ENCODE measurements at places on chromosomes 7 and 10.

GRCh38 chr10:69710008-69710888, 80.2 kb downstream of the FAM241B start:
- DNase-seq, result no peak

GRCh38 chr7:128025819-128026218, 5.4 kb downstream of the LRRC4 start:
- DNase-seq, result no peak

GRCh38 chr10:17981766-17982380, 30.2 kb downstream of the SLC39A12 start:
- peak; percentile 82 for DNase-seq

DNA sequence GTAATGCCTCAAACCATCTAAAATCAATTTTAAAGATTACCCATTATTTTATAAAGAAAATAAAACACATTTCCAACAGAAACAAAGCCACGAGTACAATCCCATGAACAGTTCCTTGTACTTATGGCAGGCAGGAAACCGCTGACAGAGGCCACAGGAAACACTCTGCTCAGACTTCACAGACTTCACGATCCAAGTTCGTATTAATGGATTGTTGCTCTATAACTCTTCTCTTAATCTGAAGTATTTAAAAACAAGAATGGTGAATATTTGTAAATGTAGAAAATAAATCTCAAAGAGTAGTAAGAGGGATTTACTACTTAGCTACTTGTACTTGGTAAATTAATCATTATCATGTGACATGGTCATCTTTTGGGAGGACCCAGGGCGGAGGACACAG, 78.3 kb downstream of the SNX10 start:
- no peak for DNase-seq

- DNase-seq, result no peak
These were observed 107.6 kb downstream of the NEURL1 start for GRCh38 chr10:103600956-103601569.

DNA sequence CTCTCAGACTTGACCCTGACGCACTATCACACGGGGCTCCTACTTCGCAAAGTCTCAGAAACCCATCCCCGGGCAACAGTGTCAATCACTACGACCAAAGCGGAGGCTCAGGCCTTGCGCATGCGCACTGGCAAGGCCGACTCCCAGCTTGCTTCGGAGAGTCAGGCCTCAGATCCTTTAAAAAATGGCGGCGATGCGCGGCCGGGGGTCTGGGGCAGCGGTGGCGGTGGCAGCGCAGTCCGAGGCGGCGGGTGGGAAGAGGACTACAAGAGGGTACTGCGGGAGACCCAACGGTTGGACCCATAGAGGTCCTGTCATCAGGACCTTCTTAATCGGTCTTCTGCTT, 196.9 kb downstream of the ZNF716 start:
- no peak for DNase-seq

GRCh38 chr7:114874170-114874569, 47.7 kb upstream of the MDFIC start:
- no peak for DNase-seq

- peak; percentile 46 for DNase-seq
These were observed 8.6 kb upstream of the CRYGN start for GRCh38 chr7:151448261-151449252.

DNA sequence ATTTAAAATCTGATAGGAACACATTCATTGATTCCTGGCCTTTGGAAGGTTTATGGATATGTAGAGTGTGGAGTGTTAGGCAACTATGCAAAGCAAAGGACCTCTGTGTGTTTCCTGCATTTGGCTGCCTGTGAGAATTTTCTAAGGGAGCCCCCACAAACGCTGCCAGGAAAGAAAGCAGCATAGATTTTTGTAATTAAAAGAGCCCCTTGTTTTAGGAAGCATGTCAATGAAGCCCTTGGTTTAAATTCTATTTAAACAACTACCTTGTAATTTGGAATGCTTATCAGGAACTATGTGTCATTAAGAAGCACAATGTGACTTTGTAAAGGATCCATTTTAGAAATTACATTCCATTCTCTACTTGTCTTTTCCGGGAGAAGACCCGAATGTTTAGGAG, 742.5 kb downstream of the NXPH1 start:
- DNase-seq, result no peak

DNA sequence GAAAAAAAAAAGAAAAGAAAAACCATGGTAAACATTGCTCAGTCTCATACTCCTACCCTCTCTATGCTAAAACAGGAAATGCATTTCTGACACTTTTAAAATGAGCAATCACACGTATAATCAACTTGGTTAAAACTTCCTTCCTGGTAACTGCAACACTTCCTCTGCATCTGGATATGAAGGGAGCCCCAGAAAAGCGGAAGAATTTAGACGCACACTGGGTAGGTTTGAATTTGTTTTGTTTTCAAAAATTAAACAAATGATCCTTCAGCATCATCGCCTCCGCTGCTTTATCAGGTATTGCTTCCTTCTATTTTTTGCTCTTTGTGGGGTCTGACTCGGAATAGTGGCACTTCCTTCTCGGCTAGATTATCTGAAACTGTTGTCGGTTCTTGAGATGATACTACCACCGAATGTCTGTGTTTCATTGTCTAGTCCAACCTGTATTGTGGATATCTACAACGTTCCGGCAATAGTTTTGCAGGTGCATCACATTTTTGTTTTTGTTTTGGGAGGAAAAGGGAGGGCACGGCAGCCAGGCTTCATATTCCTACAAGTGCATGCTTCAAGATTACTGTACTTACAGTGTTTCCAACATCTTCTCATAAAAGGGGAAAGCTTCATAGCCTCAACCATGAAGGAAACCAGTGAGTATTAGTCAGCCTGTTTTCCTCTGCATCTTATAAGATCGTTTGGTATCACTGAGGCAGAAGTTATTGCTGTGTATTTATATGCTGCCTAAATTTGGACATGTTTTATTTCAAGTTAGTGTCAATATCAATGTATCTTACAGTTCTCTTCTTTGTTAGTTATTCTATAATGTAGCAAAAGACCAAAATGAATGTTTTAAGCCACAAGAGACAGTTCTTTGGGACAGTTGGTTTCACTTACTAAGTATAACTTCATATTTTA, at the start of gene PIK3CG:
Gene PIK3CG, plus strand, starts transcription at position 153 of the 912 bp plus-strand sequence. CDS start 2,280 bp downstream, outside the sequence.
- DNase-seq, result no peak

DNA sequence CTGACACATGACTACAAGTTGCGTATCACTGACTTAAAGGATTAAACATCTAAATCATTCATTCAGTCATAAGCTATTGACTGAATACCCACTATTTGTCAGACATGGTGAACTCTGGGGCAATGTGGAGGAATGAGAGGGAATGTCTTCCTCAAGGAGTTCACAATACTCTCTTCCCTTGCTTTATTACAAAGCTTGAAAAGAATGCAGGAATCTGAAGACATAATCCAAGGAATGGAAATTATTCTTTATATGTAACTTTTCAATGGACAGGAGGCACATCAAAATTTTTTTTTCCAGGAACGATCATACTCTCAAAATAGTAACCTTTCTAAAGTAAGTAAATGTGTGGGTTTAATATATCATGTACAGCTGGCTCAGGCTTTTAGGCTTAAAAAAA, 111.9 kb downstream of the ATXN7L1 start:
- DNase-seq, result peak; percentile 43

GRCh38 chr7:18515067-18515466, 19.5 kb downstream of the HDAC9 start:
- DNase-seq, result peak; percentile 54

- DNase-seq, result no peak
These were observed 192.9 kb upstream of the PLXDC2 start for GRCh38 chr10:19623321-19623720.

GRCh38 chr7:141754939-141755338, 9.0 kb upstream of the TAS2R3 start:
- peak; percentile 9 for DNase-seq

GRCh38 chr10:116105264-116105663, 167.7 kb downstream of the GFRA1 start:
- no peak for DNase-seq

- peak; percentile 96 for DNase-seq
These were observed 45.5 kb downstream of the MYOF start for GRCh38 chr10:93436591-93437085.

DNA sequence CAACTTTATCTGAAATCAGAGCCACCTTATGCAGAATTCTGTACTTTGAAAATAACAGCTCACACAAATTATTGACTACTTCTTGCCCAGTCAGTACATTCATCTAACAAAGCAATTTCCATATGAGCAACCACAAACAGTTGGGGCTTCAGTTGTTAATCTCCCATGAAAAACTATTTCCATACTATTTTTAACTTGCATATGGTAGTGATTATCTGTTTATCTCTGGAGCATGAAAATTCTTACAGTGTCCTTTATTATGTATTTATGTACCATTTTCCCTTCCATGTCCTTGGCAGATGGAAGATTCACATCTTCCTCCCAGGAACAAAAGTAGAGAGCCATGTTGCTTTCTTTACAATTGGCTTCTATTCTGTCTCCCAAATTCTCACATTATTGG, 285.7 kb downstream of the CRPPA start:
- DNase-seq, result peak; percentile 38

DNA sequence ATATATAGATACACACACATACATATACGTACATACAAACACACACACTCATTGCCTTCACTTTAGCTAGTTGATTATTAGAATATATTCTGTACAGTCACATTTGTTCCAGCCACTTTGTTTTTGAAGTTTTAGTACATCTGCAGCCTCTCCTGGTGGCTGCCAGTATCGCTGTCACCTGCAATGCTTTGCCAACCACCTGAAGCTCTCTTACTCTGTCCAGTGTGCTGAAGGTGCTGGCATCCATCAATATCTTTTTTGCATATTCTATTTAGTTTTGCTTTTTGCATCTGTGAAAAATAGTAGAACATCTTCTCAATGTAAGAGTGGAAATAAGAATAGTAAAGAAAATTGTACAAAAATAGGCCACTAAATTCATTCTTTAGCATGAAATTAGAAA, 388.6 kb downstream of the EXOC4 start:
- DNase-seq, result no peak

GRCh38 chr7:51278797-51279196, 37.8 kb downstream of the COBL start:
- no peak for DNase-seq

- DNase-seq, result no peak
These were observed 78.6 kb upstream of the ZNF479 start for GRCh38 chr7:57210871-57211270.

DNA sequence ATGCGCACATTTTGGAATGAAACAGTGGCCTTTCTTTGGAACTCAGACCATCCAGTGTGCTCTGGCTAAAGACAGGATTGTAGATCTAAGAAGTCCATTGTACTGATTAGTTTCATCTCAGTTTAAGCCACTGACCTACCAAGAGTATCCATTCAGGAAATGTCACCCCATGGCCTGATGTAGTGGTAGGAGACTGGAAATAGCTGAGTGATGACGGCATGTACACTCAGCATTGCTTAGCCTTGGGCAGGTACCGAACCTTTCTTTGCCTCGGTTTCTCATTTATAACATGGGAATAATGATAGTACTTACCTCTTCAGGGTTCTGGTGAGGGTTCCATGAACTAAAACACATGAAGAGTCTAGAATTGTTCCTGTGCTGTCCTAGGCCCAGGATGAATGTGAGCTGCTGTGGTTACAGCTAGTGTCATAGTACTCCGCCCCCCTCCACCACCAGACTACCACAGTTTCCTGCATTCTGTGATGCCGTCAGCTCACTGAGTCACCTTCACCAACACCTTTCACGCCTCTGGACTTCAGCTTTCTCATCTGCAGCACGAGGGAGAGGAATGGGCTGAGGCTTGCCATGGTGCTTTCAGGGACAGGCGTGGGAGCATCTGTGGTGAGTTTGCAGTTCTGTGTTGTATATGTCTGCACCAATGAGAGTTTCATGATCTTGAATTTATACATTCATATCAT, 484.0 kb upstream of the GALNT17 start:
- peak; percentile 59 for DNase-seq

DNA sequence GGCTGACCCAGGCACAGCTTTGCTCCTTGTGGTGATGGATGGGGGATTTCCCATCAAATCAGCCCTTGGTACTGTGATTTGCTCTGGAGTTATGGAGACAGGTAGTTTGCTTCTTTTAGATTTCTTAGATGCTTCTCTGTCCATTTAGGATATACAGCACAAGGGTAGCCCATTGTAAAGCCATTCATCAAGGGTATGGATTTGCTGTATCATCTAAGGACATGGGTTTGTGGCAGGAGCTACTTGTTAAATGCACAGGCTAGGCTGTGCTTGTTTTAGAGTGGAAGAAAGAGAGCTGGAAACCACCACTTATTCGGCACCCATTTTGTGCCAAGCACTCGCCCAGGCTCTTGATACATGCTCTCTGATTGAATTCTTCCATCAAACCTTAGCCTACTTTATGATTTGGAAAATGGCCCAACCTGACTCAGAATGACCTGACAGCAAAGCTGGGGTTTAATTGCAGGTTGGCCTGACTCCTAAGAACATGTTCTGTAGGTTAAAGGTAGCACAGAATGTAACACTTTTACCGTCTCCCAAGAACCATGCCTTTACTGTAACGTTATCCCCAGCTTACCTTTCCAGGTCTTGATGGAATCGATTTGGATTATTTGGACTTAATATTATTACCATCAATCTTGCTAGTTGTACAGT, 168.0 kb downstream of the SNX10 start:
- no peak for DNase-seq

DNA sequence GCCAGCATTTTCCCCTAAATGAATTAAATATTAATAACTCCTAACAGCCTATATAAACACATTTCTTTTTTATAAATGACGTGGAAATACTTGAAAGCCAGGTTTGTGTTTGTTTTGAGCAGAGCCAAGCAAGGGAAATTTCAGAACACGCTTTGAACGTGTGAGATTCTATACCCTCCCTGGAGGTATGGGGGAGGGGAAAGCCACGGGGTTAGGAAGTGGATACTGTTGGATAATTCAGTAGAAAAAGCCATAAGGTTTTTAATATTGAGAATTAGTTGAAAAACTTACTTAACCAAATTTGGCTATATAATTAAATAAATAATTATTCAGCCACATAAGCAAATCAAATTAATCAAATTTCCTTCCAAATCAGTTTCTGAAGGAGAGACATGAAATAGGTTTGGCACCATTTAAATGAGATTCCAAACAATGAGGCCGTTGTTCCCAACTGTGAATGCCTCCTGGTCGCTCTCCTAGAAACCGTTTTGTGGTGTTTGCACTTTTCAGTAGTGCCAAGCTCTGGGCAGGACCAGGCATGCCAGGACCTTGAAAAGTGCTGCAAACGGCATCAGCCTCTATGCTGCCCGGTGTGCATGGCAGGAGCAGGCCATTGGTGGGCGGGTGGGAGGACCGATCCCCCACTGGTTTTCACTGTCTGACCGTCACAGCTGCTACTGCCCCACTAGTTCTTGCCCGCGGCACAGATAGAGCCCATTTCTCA, 88.1 kb downstream of the SEPTIN14 start:
- DNase-seq, result no peak

GRCh38 chr10:117334066-117334465, 41.2 kb downstream of the PDZD8 start:
- DNase-seq, result peak; percentile 12

DNA sequence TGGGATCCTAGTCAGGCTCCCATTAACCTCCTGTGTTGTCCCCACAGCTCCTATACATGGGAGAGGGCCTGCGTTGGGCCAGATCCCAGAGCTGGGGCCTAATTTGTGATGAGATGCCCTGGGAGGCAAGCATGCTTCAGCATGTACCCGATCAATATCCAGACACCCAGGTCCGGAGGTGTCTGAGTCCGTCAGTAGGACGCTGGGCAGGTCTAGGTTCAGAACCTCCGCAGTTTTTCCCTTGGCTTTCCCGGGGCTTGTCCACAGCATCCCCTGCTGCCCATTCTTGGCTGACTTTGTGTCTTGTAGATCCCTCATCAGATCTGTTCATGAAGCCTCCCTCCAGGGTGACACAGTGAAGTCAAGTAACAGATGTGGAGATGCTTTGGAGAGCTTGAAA, 32.7 kb upstream of the RBAK start:
- DNase-seq, result no peak

All from AG10803 (cell line).